ENCODE measurements at places on chromosomes 4 and X. TPM values are rescaled to one million over a fixed set of nuclear protein-coding genes. Genes with fewer than 3 reads are reported as not detected.

FRG2 gene
- not detected for total RNA-seq

DMP1 gene
- total RNA-seq = not detected

GC gene
- not detected for total RNA-seq

CXCL1 gene
- total RNA-seq = 14.8 TPM

SYTL4 gene
- total RNA-seq = 1.5 TPM

REPS2 gene
- total RNA-seq = 0.87 TPM

QRFPR gene
- total RNA-seq = not detected
